H54 (cell line): ENCODE measurements at places on chromosomes 2 and 18.

GRCh38 chr2:37872192-37872750 is 52.8 kb upstream of the RMDN2 start:
- DNase-seq = no peak

- no peak for DNase-seq
Measured at GRCh38 chr2:156466739-156467405, 30.7 kb downstream of the GPD2 start.

- DNase-seq = peak; percentile 58
Measured at GRCh38 chr2:219171231-219171651, 1.4 kb upstream of the SLC23A3 start.

- no peak for DNase-seq
Measured at GRCh38 chr2:19346983-19347618, 11.3 kb downstream of the OSR1 start.

GRCh38 chr18:11064727-11065460 is 84.5 kb downstream of the PIEZO2 start:
- DNase-seq = no peak

DNA sequence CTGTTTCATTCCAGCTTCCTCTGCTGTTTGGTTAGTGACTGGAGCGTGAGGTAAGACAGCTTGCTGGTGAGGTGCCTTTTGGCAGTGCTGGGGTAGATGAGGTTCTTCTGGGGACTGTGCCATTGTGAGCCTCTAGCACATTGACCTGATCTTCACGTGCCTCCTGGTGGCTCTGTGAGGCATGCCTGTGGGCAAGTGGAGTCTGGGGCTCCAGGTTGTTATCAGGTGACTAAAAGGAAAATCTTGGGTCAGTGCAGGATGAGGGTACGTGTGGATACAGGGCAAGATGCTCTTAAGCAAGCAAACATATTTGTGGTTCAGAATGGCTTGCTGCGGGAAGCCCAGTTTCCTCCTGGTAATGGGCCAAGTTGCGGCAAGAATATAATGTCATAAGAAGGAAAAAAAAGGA is 75.4 kb downstream of the FHOD3 start:
- no peak for DNase-seq

DNA sequence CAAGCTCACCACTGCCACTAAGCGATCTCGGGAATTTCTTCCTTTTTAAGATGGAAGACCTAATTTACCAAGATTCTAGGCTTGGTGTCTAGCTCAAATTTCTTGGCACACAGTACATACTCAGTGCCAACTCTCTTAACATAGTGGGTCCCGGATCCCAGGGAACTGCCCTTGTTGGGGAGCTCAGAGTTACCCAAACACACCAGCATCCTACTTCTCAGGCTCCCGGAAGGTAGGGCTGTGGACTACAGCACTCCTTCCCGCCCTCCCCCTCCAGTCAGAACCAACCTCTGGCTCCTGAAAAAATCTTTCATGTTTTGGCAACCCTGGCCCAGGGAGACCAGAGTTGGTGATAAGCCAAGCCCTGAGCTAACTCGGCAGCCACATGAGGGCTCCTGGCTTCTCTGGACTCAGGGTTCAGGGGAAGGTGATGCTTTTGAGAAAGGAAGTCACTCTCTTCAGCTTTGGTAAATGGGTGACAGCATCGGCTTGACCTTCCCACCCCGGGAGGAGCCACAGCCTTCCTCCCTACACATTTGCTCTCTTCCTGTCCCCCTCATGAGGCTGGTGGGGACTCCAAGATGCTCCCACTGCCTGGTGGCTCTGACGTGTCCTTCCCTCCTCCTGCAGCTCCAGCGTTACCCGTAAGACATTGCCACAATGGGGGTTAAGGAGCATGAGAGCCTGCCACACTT is 8.8 kb downstream of the ODC1 start:
- no peak for DNase-seq

DNA sequence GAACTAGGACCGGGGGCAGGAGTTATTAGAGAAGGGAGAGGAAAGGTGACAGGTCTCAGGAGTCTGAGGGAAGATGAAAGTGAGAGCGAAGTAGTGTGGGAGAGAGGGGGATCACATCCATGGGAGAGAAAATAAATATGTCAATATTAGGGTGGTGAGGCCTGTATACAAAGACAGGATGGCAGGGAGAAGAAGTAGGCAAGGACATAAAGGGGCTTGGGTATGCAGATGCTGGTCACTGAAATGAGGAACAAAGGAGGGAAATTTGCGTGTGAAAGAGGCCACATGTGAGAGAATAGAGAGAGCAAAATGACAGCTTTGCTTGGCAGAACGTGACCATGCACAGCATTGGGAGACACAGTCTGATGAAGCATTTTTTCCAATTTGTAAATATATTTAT is 13.6 kb downstream of the METAP1D start:
- DNase-seq = no peak

- DNase-seq = no peak
Measured at GRCh38 chr2:63465633-63466032, 122.6 kb downstream of the WDPCP start.

DNA sequence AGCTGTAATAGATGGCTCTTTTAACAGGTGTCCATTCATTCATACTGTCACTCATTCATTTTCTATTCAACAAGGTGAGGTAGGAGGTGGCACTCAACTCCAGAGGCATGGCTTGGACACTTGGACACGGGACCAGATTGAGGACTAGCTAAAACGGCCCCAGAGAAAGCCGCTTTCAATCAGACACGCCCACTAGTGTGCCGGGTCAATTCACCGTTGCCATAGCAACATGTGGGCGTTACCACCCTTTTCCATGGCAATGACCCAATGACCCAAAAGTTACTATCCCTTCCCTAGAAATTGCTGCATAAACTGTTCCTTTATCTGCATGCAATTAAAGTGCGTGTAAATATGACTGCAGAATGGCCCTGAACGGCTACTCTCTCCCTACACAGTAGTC is 49.2 kb upstream of the LGALSL start:
- no peak for DNase-seq
